ENCODE measurements at places on chromosomes 7 and 10.

DNA sequence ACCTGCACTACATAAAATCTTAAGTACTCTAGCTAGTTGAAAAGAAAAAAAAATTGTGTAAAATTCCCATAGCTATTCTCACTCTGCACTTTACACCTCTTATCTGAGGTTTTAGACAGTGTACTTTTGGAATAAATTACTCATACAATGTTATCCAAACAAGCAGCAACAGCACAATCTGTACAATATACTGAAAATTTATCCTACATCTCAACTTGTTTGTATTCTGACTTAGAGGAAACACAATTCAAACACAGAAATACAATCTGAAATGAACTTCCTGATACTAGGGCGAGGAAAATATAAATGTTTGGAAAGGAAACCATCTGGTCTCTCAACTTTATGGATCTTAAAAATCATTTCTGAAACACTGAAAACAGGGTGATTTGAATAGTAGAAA is 381.7 kb downstream of the THSD7A start:
- DNase-seq, result no peak

DNA sequence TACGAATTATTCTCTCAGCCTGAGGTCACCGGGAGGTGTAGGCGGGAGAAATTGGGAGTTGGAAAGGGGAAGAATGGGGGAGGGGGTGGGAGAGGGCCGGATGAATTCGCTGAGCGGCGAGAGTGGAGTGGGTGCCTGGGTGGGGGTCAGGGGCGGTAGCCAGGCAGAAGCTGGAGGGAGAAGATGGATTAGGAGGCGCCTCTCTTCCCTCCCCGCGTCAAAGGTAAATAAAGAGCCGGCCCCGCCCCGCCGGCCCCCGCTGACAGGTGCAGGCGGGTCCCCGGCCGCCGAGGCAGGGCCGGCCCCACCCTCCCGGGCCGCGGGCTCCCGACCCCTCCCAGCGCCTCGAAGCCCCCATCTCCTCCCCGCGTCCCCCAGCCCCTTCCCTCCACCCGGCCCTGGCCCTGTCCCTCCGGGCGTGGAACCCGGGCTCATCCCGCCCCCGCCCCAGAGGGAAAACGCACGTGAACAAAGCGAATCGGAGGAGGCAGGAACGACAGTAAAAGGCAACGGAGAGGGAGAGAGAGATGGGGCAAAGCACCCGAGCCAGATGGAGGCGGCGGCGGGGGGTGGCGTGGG is 872 bp downstream of the FAM131B start:
- no peak for DNase-seq

- no peak for DNase-seq
Observed at GRCh38 chr7:15795393-15795792, 108.9 kb upstream of the MEOX2 start.

GRCh38 chr7:46165276-46165675 is 244.2 kb upstream of the IGFBP3 start:
- DNase-seq, result no peak

DNA sequence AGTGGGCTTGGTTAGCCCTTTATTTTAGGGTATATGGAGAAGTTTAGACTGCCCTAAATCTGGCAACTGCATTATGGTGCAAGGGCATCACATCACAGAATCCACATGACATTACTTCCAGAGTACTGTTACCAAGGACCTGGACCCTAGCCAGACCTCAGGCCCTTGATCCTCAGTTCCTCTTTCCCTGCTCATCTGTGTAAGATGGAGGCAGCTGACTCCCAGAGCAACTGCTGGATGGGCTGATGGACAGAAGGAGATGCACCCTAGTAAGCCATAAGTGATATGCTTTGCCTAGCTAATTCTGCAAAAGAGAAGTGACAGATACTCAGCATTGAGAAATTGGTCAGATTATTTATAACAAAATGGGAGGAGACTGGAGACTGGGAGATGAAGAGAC is 131.7 kb downstream of the DYNC1I1 start:
- no peak for DNase-seq

- DNase-seq, result no peak
Observed at GRCh38 chr10:35506741-35507140, 98.4 kb upstream of the GJD4 start.

DNA sequence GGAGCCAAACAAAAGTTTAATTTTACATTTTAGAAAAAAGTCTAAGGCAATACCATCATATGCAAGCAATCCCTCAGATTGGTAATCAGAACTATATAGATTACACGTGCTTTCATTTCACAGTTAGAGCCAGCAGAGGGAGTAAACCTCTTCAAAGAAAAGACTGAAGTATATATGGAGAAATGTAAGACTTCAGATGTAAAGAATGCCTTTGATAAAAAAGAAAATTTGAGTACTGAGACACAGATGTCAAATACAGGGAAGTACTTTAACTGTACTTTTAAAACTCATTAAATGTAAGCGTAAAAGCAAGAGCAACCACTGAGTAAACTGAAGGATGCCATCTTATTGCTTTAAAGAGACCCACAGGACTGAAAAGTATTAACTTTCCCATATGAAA is 101.4 kb upstream of the FAM133B start:
- no peak for DNase-seq

GRCh38 chr7:121360564-121360963 is 31.8 kb downstream of the WNT16 start:
- no peak for DNase-seq

GRCh38 chr10:112979927-112980326 is 29.9 kb downstream of the TCF7L2 start:
- DNase-seq, result no peak

DNA sequence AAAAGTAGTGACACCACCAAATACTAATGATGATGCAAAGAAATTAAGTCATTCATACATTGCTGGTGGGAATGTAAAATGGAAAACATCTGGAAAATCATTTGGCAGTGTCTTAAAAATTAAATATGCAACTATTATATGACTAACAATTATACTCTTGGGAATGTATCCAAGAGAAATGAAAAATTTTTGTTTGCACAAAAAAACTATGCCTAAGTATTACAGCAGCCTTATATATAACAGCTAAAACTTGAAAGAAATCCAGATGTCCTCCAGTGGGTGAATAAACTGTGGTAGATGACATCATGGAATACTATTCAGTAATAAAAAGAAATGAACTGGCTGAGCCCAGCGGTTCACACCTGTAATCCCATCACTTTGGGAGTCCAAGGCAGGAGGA is 132.0 kb downstream of the NEBL start:
- DNase-seq, result no peak

- no peak for DNase-seq
Observed at GRCh38 chr7:85464042-85464651, 277.3 kb upstream of the SEMA3D start.

GRCh38 chr7:70040970-70041766 is 442.9 kb downstream of the AUTS2 start:
- no peak for DNase-seq

DNA sequence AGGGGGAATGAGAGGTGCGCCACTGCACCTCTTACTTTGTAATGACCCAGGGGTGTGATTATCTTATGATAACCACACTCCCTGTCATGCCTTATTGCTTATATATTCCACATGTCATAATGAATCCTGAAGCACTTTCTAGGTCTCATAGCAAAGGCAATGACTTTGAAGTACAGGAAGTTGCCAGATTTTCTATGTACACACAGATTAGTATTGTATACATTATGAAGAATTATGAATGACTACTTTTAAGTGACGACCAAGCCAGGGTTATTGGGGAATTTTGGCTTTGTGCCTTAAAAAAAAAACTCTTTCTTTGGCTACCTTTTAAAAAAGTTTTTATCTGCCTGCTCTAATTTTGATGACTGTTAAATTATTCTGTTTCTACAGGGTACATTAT is 269.6 kb downstream of the MDFIC start:
- DNase-seq, result no peak

- DNase-seq, result no peak
Observed at GRCh38 chr7:55144333-55145317, 125.8 kb downstream of the EGFR start.

GRCh38 chr10:113093188-113094113 is 143.4 kb downstream of the TCF7L2 start:
- no peak for DNase-seq

DNA sequence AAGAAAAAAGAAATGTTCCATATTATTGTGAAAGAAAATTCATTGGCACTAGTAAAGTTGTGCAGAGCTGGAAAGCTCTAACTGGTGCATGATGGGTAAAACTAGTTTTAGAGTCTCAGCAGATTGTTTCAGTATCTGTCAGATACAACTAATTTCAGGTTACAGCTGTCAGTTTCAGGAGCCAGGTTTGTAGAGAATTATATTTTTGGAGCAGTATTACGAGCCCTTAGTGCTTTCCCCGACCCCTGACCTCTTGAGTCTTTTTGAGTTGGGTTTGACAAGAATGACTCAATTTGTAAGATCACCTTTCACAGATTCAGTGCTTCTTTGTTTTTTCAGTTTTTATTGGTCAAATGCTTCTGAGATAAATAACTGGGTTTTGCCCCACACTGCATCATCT is 366.4 kb upstream of the PLXDC2 start:
- DNase-seq, result no peak

All from activated effector memory CD4-positive, alpha-beta T cell treated with anti-CD3 and anti-CD28 coated beads, Interleukin-2, amount 50 U/mL, for 16 hours (primary cell).